ENCODE measurements at places on chromosomes 7 and 10.
A peak's percentile ranks its signal among the peaks of the same experiment; 100 is the strongest.

GRCh38 chr7:87885018-87885417 lies 8.7 kb downstream of the DBF4 start:
- DNase-seq, result no peak

GRCh38 chr7:132708470-132708869 lies 132.2 kb upstream of the PLXNA4 start:
- DNase-seq, result no peak

DNA sequence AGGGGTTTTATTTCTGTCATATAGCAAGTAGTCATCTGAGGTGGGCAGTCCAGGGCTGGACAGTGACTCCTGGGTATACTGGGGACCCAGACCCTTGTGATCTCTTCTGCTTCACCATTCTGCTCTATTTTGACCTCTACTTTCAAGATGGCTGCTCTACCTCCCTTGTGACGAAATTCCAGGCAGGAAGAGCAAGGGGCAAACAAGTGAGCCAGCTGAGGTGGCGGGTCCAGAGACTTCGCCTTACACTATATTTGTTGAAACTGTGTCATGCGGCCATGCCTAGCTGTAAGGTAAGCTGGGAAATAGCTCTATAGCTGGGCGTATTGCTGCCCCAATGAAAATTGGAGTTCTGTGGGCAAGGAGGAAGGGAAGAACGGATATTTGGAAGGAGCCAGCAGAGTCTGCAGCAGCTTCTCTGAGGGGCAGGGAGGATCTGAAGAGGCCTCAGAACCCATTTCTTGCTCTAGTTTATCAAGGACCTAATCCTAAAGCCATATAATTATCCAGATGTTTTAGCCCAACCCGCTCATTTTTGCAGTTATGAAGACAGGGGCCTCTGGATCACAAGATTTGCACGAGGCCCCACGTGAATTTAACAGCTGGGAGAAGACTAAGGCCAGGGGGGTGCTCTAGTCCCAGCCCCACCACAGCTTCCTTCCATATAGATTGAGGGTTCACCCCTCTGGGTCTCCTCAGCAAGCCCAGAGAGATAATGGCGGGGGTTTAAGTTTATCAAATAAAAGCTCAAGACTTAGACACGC lies 7.7 kb upstream of the CPA1 start:
- DNase-seq, result no peak

DNA sequence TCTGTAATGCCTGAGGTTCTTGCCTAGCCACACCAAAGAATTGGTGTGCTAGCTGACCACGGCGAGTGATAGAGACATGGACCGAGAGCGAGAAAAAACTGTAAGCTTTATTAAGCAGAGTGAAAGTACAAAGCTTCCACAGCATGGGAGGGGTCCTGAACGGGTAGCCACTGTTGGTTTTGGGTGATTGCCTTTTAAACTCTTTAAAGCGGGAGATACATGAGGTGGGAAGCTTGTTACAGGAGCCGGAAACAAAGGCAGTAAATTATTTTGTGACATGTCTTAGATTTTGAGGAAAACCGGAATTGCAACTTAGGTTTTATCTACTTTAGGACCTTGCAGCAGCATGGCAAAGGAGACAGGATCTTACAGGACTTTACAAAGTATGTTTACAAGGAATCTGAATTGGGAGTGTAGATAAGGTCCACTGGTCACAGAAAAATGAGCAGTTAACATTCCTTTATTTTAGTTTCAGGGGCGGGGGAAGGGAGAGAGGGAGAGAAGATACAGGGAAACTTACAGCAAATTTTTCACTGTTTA lies 252.7 kb upstream of the MBL2 start:
- DNase-seq, result no peak

GRCh38 chr7:17109020-17109419 lies 189.4 kb upstream of the AHR start:
- DNase-seq, result no peak

DNA sequence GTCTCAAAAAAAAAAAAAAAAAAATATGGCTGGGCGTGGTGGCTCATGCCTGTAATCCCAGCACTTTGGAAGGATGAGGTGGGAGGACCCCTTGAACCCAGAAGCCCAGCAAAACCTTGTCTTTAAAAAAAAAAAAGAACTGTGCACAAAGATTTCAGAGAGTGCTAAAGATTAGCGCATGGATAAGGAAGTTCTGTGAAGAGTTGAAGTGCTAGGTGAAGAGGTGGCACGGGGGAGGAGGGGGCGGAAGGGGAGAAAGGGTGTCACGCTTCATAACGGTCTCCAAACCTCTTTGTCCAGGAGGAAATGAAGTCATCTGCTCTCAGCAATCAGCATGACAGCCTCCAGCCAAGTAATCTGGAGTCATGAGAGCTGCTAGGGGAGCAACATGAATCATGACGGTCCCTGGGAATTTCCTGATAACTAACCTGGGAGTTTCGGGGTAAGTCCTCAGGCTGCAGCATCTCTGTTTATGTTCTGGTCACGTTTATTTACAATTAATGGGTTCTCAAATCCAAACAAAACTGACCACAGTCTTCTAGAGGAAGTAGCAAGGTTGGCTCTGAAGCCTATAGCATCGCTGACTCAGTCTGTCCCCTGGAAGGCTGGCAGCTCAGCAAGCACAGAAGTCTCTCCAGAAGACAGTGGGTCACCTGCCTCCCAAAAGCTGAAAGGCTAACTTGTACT lies 1.9 kb upstream of the PLAU start:
- DNase-seq, result peak; percentile 72

DNA sequence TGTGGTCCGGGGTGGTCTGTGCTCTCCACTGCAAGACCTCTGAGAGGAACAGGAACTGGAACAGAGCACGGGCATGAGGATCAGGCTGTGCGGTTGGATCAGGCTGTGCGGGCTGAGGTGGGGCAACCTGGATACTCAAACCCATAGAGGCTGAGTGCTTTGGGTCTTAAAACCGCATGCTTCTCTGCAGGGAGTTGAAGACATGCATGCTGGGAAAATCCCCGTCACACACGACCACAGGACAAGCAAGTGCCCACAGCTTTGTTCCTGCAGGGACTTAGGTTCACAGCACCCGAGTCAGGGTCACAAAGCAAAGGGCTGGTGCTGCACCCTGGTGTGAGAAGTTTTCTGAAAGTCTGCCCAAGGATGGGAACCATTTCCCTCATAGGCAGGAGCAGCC lies 221.2 kb downstream of the ZMYND11 start:
- no peak for DNase-seq

GRCh38 chr7:12431886-12432556 lies 28.4 kb upstream of the VWDE start:
- no peak for DNase-seq

DNA sequence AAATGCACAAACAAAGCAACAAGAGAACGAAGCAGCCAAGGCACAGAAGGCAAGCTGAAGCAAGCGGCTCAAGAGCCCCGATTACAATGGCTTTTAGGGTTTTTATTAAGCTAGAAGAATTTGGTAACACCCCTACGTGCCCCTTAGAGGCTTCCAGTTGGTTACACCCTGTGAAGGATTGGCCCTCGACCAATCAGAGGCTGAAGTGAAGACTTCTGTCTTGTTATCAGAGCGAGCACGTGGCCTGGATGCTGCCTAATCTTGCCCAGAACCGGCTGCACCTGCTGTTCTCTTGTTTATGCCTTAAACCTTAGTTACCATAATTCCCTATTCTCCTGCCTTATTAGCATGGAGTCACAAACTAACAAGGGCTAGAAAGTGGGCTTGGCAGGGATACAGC lies 21.4 kb downstream of the KCNK18 start:
- no peak for DNase-seq

- DNase-seq, result no peak
These were observed 112.0 kb downstream of the PDE1C start for GRCh38 chr7:31958226-31958625.

DNA sequence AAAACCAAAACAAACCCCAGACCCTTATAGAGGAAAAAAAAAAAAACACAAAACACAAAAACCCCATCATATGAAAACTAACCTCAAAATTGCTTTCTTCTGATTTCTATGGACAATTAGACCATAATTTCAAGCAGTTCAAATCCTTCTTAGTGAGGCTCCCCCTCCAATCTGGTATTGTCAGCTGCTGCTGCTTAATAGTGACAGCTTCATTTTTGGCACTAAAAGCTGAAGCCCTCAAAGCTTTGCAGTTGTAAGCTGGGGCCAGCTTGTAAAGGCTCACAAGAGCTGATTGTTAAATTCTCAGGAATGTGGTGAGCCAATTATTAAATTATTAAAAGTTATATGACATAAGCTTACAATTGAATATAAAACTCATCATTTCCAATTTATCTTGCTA lies 21.9 kb downstream of the ATXN7L1 start:
- no peak for DNase-seq

- DNase-seq, result peak; percentile 87
These were observed 14.0 kb downstream of the SLC29A4 start for GRCh38 chr7:5296611-5297226.

DNA sequence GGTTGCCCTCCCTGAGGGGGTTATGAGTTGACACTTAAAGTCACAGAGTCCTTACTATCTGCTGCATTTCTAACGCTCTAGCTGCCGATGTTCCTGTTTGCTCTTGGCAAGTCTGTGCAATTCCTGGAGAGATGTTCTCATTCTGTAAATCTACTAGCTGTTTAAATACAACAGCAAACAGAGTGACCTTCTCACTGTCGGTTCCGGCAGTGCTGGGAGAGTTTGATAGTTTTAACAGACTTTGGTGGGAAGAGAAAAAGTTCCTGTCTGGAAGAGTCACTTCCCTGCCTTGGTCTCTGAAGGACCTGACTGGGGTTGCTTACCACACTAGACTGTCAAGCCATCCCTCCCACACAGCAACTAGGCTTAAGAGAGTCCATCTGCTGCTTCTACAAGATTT lies 63.3 kb upstream of the ELMO1 start:
- DNase-seq, result no peak

DNA sequence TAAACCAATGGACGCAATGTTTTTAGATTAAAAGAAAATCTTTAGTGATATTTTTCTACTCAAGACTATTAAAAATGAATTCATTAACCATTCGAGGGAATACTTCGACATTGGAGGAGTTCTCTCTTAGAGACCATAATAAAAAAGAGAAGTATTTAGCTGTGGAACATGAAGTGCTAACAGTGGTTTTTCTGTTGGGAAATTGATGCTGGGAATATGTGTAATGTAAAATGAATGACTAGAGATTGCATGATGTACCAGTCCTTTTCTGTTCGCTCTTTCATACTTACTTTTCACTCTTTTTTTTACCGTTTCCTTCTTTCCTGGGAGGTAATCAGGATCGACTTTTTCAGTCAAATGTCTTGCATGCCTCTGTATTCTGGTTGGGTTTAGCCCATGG lies 41.3 kb downstream of the ST7 start:
- no peak for DNase-seq

DNA sequence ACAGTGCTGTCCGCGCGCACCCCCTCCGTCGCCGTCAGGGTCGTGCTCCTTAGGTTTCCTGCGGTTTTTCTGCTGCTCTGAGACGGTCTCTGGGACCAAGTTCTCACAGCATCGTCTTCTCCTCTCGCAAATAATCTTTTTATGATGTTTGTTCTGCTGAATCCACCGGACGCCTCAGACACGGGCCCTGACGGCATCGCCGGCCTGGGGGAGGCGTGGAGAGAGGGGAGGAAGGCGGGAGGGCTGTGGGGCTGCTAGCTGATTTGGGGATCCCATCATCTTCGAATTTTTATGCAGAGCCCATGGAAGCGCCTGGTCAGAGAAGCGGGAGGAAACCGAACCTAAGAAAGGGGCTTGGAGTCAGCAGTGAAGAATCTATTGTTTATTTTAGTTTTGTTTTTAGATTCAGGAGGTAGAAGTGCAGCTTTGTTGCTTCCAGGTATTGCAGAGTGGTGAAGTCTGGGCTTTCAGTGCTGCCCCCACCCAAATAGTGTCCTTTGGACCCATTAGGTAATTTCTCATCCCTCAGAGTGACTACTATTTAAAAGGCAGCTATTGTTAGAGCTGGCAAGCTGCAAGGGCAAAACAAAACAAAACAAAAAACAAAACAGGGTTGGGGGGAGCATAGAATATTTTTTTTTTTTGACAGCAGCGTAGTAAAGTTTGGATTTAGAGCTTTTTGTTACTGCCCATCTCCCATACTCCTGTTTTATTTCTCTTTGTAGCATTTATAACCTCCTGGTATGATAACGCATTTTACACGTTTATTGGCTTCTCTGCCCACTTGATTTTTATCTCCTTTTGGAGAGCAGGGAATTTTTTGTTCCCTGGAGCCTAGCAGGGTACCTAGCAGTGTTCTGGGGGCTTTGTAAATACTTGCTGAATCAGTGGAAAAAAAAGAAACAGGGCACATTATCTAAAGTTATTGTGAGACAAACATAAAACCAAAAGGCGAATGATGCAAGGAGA lies 92.6 kb downstream of the SPAG6 start:
- DNase-seq, result no peak

DNA sequence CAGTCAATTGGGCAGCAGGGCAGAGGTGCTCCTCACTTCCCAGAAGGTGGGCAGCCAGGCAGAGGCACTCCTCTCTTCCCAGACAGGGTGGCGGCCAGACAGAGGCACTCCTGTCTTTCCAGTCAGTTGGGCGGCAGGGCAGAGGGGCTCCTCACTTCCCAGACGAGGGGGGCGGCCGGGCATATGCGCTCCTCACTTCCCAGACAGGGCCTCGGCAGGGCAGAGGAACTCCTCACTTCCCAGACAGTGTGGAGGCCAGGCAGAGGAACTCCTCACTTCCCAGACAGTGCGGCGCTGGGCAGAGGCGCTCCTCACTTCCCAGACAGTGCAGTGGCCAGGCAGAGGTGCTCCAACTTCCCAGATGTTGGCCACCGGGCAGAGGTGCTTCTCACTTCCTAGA lies 33.4 kb upstream of the SEC61G start:
- DNase-seq, result no peak

- no peak for DNase-seq
These were observed 2.5 kb upstream of the ZNF22 start for GRCh38 chr10:44998146-44998631.

- no peak for DNase-seq
These were observed 17.1 kb downstream of the TRIM24 start for GRCh38 chr7:138477081-138477578.

DNA sequence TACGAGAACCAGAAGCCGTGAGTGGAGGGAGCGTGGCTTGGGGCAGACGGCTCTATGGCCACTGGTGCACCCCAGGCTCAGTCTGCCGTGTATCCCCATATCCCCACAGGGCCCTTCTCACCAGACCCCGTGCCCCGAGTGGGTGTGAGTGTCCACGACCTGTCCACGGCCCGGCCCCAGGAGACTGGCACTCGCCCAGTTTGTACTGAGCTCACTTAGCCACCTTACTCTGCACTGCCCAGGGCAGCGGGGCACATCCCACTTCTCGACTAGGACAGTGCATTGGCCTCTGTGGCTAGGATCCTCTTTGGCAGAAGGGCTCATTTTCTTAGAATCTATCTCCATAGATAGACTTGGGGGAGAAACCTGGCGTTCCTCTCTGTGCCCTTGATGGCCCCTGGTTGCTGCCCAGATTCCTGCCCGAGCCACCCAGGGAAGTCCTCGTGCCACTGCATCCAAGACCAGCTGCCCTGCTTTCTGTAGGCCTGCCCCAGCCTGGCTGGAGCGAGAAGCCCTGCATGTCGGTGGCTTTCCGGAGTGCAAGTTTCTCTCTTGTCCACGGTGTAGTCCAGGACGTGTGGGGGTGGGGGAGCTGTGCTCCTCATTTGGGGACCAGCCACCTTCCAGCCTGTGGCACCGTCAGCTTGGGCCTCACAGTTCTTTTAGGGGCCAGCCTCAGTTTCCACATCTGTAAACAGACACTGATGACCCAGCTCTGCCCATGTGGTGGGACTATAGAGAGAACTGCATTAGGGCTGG lies 11.9 kb downstream of the TMEM120A start:
- DNase-seq, result no peak

Data from activated CD4-positive, alpha-beta T cell treated with anti-CD3 and anti-CD28 coated beads for 36 hours (primary cell).